Occipital lobe (tissue), 3 donors: ENCODE measurements at places on chromosomes 2 and 18. TPM values are rescaled to one million over a fixed set of nuclear protein-coding genes. Genes with fewer than 3 reads are reported as not detected.

The PRSS56 gene
- total RNA-seq, result not detected

GRCh38 chr18:30727849-30728248 lies 314.7 kb downstream of the DSC3 start:
- DNase-seq, result no peak

GRCh38 chr18:57410749-57411148 lies 24.4 kb upstream of the ONECUT2 start:
- no peak for DNase-seq

DNA sequence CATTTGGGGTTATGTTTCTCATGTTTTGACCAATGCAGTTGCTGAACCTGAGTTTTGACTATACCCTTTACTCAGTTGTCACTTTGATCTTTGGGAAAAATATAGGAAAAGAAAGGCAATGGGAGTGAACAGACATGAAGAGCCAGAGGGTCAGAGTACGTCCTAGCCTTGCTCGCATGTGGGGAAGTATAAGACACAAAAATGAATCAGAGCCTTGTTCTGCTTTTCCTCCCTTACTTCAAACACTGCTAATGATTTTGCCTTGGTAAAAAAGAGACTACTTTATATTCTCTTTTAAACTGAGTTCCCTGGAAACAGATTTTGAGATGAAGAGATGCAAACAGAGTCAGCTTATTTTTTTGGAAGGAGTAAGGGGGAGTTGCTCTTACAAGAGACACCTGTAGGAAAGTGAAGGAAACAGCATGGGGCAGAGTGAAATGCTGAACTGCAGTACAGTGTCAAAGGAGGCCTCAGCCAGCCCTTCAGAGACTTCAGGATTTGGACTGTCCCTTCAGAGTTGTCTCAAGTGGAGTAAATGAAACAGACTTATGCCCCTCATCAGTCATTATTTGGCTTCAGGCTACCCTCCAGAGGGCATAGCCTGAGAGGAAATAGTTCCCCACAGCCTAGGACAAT lies 11.1 kb upstream of the FAP start:
- no peak for DNase-seq

GRCh38 chr18:23131693-23132319 lies 3.5 kb upstream of the CABLES1 start:
- no peak for DNase-seq

- no peak for DNase-seq
Measured at GRCh38 chr2:18402-19271, 27.7 kb downstream of the FAM110C start.

GRCh38 chr2:207688597-207688996 lies 22.8 kb upstream of the CCNYL1 start:
- no peak for DNase-seq

The RNF103 gene
- 48.5 TPM for total RNA-seq

DNA sequence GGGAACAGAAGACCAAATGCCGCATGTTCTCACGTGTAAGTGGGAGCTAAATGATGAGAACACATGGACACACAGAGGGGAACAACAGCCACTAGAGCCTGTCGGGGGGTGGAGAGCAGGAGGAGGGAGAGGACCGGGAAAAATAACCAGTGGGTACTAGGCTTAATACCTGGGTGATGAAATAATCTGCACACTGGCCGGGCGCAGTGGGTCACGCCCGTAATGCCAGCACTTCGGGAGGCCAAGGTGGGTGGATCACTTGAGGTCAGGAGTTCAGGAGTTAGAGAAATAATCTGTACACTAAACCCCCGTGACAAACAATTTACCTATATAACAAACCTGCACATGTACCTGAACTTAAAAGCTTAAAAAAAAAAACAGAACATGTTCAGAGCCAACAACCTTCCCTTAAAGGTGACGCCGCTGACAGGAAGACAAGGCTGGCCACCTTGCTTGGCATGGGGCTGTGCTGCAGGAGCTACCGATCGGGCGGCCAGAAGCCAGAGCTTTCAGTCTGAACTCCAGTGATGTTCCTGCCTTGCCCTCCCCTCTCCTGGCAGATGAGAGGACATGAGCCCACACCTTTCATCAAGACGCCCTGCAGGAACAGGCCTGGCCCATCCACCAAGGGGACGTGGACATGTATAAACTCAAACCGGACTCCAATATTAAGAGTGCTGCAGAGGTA lies 11.2 kb downstream of the SLC66A2 start:
- DNase-seq, result no peak

DNA sequence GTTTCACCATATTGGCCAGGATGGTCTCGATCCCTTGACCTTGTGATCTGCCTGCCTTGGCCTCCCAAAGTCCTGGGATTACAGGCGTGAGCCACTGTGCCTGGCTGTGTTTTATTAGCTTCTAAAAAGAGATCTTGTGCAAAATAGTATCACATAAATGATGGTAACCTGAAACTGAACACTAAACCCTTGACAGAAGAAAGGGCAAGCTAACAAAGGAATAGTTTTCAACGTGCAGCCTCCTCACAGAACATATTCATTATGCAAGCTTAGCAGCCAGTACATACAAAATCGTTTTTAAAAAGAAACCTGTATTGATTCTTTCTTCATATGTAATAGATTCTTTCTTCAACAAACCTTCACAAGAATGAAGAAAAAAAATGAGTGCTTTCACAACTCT lies 20.6 kb downstream of the CHN1 start:
- DNase-seq, result no peak

DNA sequence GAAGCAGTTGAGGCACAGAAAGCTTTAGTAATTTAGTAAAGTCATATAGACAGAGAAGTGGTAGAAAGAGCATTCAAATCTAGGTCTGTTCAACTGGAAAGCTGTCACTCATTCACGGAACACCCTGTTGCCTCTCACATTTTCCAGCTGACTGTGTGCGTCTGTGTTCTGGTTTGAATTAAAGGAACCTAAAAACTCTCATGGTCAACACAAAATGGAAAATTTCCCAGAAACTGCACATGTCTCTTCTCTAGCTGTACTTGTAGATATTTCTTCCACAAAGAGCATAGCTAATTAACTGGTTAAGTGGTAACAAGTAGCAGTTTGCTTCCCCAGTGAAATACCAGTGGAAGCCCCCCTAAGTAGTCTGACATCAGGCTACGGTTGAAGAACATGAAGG lies 390.8 kb downstream of the TGIF1 start:
- DNase-seq, result no peak

The PDE1A gene
- total RNA-seq, result 42.1 TPM

DNA sequence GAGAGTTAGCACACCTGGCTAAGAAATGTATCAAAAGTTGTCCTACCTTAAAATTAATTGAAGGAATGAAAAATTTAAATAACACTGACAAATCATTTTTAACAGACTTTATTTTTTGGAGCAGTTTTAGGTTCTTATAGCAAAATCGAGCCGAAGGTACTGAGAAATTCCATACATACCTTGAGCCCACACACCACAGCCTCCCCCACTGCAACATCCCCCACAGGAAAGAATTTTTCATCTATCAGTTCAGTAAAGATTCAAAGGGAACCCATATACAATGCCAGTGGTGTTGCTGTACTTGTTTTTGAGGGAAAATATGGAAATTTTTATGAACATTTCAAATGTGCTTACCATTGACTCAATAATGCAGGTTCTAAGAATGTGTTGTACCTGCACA lies 169.8 kb upstream of the HS6ST1 start:
- no peak for DNase-seq

DNA sequence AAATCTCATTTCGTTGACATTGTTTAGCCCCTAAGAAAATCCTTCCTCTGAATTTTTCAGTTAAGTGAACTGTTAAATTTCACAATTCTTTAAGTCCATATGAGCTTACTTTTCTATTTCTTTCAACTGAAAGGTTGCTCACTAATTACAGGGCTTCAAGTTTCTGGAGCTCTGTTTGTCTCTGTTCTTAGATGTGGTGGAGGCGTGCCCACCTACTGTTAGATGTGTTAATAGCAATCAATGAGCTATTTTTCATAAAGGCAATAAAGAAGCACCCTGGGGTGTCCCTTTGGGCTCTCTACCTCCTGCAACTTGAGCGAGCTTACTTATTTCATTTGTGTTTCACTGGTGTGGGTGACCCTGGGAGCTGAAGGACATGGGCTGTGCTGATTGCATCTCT lies 25.0 kb downstream of the CREG2 start:
- DNase-seq, result no peak

The CCL20 gene
- total RNA-seq, result not detected

GRCh38 chr18:26655525-26656430 lies 107.4 kb upstream of the KCTD1 start:
- DNase-seq, result peak; percentile 57

The ACOXL gene
- total RNA-seq, result not detected

DNA sequence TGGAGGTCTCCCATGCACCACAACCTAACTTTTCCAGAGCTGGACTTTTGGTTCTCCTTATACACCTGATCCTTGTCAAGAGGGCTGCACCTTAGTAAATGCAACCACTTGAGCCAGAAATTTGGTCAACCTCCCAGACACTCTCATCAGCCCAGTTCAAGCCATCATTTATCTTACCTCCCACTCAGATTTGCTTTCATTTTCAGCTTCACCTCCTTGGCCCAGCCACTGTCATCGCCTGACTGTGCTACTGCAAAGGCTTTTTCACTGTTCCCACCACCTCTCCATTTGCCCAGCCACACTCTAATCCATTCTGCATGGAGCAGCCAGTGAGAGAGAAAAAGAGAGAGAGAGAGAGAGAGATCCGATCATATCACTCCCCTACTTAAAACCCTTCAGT lies 112.4 kb upstream of the DDX18 start:
- no peak for DNase-seq

- DNase-seq, result no peak
Measured at GRCh38 chr2:71538656-71539265, 85.4 kb downstream of the DYSF start.

GRCh38 chr2:239671471-239671870 lies 270.7 kb upstream of the HDAC4 start:
- no peak for DNase-seq

The GAREM1 gene
- total RNA-seq, result 22.0 TPM

- DNase-seq, result peak; percentile 23
Measured at GRCh38 chr2:27954221-27954673, 63.7 kb downstream of the BABAM2 start.

The TCF23 gene
- total RNA-seq, result not detected

DNA sequence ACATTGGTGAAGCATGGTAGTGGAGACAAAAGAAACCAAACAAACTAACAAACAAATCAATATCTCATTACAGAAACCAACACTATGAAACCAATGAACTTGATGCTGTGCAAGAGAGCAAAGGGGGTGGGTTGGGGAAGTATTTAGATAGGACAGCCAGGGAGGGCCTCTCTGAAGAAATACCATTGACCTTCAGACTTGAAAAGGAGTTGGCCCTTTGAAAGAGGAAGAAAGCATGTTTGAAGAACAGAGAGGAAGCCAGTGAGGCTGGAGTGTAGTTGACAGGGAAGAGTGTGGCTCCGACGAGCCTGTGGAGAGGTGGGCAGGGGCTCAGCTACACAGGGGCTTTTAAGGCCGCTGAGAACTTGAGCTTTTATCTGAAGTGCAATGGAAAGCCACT lies 151.0 kb upstream of the GATA6 start:
- DNase-seq, result no peak

DNA sequence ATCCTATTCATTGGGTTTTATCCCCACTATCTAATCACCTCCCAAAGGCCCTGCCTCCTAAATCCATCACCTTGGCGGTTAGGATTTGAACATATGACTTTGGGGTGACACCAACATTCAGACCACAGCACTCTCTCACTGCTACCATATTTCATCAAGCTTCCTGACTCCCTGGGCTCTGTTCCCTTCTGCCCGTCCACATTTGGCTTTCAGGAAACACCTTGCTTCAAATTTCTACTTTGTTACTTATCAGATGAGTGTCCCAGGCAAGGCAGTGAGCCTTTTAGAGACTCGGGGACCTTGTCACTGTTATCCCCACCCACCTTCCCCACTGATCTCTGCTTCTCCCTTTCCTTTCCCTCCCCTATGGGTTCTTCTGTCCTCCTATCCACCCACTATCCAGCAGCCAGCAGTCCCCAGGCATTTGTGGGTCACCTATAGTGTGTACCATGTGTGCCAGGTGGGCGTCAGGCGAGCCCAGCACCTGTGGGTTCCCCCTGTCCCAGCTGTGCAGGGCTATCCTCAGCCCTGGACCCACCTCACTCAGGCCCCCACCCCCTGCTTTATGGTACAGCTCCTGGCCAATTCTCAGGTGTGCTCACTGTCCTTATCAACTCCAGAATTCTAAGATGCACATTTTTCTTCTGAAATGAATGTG lies 230.9 kb downstream of the LOXHD1 start:
- DNase-seq, result no peak

- no peak for DNase-seq
Measured at GRCh38 chr2:64325477-64325851, 128.5 kb upstream of the LGALSL start.

- no peak for DNase-seq
Measured at GRCh38 chr2:55088400-55088799, 38.1 kb upstream of the RTN4 start.
